ENCODE measurements at places on chromosomes 5 and 9. TPM values are rescaled to one million over a fixed set of nuclear protein-coding genes. Genes with fewer than 3 reads are reported as not detected.

MED22 gene
- 62.5 TPM for total RNA-seq

- no peak for DNase-seq
Observed at GRCh38 chr9:120894321-120895148, 17.5 kb upstream of the PHF19 start.

DNA sequence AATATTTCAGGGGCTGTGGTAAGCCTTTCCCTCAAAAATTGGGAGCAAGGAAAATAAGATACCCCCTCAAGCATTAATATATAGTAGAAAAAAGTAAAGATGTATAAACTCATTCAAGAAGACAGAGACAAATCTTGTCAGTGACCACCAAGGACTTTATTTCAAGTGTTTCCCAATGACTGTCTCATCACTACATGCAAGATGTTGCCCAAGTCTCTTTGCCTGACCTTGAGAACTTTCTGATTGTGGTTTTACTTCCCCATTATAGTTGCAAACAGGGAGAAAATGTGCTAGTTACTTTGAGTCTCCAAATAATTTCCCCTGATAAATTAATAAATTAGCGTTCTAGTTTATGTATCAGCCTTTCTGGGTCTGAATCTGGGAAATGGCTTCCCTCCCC, 4.0 kb upstream of the SLC46A2 start:
- no peak for DNase-seq

GRCh38 chr9:81552581-81552991, 136.8 kb downstream of the TLE1 start:
- no peak for DNase-seq

DNA sequence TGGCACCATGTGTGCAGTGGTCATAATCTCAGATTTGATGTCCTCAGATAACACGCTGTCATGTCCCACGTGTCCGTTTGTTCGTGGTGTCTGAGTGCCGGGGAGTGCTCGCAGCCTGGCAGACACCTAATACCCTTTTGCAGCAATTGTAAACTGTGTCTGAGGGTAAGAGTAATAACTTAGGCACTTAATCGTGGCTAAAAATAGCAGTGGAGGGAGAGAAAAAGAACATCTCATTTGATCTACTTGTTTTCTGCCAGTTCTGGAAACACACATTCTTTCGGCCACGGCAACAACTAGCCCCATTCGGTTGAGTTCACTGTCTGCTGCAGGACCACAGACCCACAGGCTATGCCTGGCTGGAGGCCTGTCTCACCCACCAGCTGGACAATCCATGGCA, 16.5 kb downstream of the ADCY2 start:
- DNase-seq = no peak

- DNase-seq = no peak
Observed at GRCh38 chr5:118598311-118598710, 390.0 kb downstream of the DTWD2 start.

DNA sequence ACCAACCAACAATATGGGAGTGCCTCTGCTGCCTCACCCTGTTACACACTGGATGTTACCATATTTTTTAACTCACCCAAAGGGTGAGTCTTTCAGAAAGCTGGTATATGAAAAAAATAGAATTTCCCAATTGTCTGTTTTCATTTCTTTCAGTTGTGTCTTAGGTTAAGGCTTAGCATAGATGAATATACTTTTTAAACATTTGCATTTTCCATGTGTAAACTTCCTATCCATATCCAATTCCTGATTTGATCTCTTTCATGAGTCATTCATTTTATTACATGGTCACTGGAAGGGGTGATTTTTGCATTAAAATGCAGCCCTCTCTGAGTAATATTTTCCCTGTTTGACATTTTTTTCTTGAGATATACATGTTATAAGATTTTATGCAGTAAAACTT, 406.5 kb downstream of the SEMA5A start:
- DNase-seq = no peak

DNA sequence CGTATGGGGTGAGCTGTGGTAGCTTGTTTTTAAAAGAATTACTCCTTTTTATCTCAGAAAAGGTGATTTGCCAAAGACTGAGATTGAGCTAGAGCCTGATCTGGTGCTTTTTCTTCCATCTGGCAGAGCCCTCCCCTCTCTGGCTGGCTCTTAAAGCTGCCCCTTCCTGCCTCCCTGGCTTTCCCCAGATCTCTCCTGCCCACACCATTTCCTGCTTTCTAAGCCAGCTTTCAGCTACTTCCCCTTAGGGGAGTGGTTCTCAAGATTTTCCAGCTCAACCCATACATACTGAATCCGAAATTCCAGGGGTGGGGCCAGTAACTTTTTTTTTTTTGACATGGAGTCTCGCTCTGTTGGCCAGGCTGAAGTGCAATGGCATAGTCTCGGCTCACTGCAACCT, 4.8 kb upstream of the ACOT12 start:
- no peak for DNase-seq

GRCh38 chr5:12419075-12419474, 514.8 kb upstream of the CTNND2 start:
- DNase-seq = no peak
